AG10803 (cell line): ENCODE measurements at places on chromosomes 1 and 21.
A peak's percentile ranks its signal among the peaks of the same experiment; 100 is the strongest.

GRCh38 chr1:6923955-6924881 lies 139.0 kb downstream of the CAMTA1 start:
- no peak for DNase-seq

DNA sequence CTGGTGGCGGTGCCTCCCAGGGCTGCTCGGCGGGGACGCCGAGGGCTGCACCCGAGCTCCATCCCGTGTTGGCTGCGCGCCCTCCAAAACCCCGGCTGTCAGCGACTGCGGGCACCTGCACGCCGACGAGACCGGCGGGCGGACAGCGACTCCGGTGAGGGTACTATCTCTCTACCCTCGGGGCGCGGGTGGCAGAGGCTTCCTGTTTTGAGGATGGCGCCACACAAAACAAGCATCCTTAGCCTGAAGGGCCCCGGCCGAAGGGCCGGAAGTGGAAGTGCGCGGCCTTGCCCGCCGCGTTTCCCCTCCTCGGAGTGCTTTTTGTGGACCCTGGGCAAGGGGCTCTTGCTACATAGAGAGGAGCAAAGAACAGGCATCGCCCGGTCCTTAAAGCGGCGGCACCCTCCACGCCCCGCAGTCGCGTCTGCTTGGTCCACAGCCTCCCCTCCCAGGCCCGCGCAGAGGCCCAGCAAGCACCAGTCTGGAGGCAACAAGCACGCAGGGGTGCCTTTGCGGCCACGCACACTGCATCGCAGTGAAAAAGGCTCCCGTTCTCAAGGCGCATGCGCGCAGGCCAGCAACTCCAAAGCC lies 561 bp upstream of the COQ8A start:
- DNase-seq = no peak

- DNase-seq = peak; percentile 65
Observed at GRCh38 chr1:93827128-93827527, 51.9 kb downstream of the DNTTIP2 start.

GRCh38 chr1:38064197-38064903 lies 17.8 kb upstream of the POU3F1 start:
- peak; percentile 51 for DNase-seq

GRCh38 chr1:62530516-62531154 lies 66.7 kb upstream of the ANGPTL3 start:
- peak; percentile 39 for DNase-seq

DNA sequence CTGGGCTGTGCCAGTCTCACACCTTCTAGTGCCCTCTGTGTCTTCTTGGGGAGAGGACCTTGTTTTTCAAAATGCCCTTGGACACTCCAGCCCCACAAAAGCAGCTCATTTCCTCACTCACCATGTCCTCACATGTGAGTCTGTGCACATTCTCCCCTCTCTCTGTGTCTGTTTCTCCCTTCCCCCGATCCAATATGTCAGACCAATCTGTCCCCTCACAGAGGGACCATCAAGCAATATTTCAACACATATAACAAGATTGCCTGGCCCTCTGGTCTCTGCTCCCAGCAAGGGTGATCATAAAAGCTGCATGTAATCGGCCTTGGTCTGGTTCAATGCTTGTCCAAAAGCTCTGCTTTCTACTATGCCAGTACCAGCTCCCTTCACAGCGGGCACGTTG lies 261.2 kb downstream of the MATN1 start:
- DNase-seq = no peak

- no peak for DNase-seq
Observed at GRCh38 chr1:198638441-198638840, 399 bp upstream of the PTPRC start.

- peak; percentile 4 for DNase-seq
Observed at GRCh38 chr1:211828584-211829342, 1.8 kb downstream of the LPGAT1 start.

GRCh38 chr1:95098196-95098595 lies 19.0 kb upstream of the TLCD4 start:
- peak; percentile 62 for DNase-seq

DNA sequence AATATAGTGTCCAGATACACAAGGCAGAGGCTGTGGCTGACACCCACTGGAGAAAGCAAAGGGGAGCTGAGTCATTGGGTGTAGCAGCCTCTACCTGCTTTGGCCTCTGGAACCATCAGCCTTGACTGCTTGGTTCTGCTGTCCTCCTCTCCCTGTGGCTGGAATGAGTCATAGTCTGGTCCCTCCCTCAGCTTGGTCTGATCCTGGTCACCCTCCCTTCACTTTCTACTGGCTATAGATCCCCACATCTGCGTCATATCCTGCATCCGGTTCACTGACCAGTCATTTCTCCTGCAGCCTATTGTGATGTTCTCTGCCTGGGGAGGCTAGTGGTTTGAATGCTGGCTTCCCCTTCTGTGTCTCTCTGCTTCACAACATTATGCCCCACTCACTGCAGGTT lies 372.8 kb upstream of the DAB1 start:
- DNase-seq = no peak

DNA sequence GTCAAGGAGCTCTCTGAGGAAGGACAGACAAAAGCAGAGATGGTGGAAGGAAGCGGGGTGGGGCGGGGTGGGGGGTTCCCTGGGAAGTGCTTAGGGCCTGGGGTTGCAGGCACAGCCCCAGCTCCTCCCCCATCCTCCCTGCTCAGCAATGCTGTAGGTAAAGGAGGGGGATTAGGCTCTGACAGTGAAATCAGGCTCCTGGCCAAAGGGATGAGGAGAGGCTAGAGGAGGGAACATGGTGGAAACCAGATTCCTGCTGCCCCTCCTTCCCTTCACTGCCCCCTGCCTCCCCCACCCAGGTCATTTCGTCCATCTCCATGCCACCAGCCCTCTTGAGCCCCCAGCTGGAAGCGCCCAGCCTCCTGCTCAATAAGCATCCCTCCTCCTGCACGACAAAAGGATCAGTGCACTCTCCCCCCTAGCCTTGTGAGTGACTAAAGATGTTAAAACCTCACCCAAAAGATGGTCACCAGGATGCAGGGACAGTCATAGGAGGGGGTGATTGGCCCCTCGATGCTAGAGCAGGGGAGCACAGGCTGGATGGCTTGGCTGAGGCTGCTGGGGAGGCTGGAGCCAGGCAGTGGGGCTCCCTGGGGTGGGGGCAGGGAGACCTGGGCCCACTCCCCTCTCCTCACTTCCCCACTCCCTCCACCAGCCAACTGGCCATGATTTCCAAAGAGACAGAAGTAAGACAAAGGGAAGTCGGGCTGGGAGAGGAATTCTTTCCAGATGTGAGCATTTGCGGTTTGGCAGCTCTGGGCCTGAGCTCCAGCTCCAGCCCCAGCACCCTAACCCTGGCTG lies 2.2 kb upstream of the CRABP2 start:
- peak; percentile 79 for DNase-seq

GRCh38 chr1:101136271-101136670 lies 100.5 kb upstream of the S1PR1 start:
- DNase-seq = no peak

- no peak for DNase-seq
Observed at GRCh38 chr1:67188137-67188536, 21.9 kb downstream of the IL23R start.

DNA sequence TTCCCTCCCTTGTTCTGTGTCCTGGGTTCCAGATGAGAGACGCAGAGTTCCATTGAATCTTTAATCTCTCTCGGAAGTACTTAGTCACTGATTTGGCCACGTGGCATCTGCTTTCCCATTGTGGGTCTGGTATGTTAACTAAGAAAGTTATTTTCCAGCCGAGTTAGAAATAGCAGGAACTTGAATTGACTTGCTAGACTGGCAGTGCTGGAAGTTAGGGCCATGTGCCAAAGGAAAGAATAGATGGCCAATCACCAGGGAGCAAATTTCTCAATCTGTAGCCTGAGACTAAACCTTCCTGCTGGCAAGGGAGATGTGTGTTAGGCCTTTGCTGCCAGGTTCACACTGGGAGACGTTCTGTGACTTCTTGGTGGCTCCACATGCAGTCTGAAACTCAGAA lies 24.2 kb upstream of the SLFNL1 start:
- peak; percentile 88 for DNase-seq

DNA sequence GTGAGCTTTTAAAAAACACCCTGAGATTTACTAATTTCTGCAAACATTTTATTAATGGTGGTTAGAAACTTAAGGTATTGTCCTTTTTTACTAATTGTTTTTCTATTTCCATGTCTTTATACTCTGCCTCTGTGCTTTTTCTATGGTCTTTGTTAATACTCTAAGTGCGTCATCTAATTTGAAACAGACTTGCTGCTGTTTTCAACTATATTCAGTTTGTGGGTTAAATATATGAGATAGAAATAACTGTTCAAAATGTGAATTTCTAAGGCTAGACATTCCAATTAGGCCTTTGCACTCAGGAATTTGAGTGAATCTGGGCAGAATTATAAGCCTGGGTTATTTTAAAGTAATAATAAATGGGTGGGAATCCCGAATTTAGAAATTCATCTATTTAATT lies 82.4 kb upstream of the COL11A1 start:
- DNase-seq = peak; percentile 41

- no peak for DNase-seq
Observed at GRCh38 chr1:7641587-7642417, 129.3 kb upstream of the VAMP3 start.

DNA sequence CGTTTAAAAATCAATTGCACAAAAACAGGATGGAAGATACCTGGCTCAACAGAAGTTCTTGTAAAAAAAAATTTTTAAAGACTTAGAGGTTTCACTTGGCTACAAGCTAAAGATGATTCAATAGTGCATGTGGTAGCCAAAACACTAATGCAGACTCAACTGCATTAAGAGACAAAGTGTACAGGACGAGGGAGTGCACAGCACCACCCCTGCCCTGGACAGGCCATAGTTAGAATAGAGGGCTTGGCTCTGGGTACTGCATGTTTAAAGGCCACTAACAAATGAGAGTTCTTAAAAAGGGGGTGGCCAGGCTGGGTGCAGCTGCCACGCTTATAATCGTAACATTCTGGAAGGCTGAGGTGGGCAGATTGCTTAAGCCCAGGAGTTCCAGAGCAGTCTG lies 7.9 kb downstream of the ACKR1 start:
- DNase-seq = no peak

DNA sequence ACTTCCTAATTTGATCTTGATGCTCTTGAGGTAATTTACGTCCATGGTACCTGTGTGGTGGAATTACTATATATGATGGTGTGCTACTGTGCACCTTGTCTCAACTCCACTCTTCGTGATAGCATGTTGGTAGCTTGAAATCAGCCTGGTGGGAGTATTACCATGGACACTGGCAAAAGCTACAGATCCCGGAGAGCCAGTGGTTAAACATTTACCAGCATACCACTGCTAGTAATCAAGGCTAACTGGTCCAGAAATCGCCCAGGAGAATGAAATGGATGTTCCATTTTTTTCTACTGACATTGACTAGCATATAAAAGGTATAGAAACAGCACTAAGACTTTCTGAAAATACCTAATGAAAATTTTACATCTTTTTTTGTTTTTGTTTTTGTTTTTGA lies 30.6 kb downstream of the ELK4 start:
- no peak for DNase-seq

DNA sequence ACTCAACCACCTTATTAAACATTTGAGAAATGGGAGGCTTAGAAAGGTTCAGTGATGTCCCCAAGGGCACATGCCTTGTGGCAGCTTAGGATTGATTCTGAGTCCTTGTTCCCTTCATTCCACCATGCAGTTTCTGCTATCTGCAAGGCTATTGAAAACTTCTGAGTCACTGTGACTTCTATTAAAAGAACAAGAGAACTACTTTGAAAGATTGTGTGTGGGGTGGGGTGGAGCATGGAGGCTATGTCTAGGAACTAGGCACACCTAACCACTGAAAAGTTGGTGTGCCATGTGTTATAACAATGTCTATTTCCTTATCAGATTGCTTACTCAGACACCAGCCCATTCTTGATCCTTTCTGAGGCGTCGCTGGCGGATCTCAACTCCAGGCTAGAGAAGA lies 10.8 kb downstream of the MTARC1 start:
- no peak for DNase-seq

- peak; percentile 84 for DNase-seq
Observed at GRCh38 chr1:211632808-211633523, 42.5 kb downstream of the NEK2 start.
